Neural crest cell (in vitro differentiated cells): ENCODE measurements at places on chromosomes 16 and 17. TPM values are rescaled to one million over a fixed set of nuclear protein-coding genes. Genes with fewer than 3 reads are reported as not detected.

C16orf74 gene
- total RNA-seq: 1.2 TPM in 2 replicates

NOS2 gene
- 0.66 and 0.91 TPM in 2 replicates for total RNA-seq

HERPUD1 gene
- 32.9 and 34.0 TPM in 2 replicates for total RNA-seq

CHST4 gene
- not detected in 2 replicates for total RNA-seq

FOXC2 gene
- 0.11 TPM in 1 of 2 replicates, not detected in the other for total RNA-seq

CRISPLD2 gene
- 0.61 and 0.71 TPM in 2 replicates for total RNA-seq

SPATA33 gene
- total RNA-seq: 41.7 and 42.6 TPM in 2 replicates

CRHR1 gene
- 0.41 and 1.1 TPM in 2 replicates for total RNA-seq

GAA gene
- total RNA-seq: 36.2 and 38.4 TPM in 2 replicates
